ENCODE measurements at places on chromosomes 7 and 10.

- no peak for DNase-seq
Observed at GRCh38 chr7:101828301-101829020, 11.0 kb downstream of the CUX1 start.

DNA sequence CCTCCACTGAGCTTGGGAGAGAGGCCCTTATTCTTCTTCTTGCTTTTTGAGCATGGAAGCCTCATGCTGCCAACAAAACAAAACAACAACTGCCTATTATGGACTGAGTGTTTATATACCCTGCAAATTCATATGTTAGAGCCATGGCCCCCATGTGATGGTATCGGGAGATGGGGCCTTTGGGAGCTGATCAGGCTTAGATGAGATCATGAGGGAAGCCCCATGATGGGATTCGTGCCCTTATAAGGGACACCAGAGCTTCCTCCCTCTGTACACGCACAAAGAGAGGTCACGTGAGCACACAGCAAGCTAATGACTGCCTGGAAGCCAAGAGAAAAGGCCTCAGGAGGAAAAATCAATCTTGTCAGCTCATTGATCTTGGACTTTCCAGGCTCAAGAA, 235.0 kb downstream of the FANK1 start:
- no peak for DNase-seq

DNA sequence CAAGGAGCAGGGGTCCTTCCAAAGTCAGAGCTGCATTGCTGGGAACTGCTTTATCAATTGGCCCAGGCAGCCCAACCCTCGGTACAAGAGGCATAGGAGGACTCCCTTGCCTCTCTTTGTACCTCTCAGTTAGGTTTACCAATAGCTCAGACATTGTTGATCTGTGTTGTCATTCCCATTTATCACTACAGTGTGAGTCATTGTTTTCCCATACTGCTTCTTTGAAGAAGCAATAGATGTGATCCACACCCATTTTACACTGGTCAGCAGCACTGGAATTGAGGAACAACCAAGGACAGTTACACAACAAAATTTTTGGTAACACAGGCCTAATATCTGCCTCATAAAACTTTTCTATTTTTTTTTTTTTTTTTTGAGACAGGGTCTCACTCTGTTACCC, 307.2 kb downstream of the SNX13 start:
- no peak for DNase-seq

GRCh38 chr7:96026010-96026409, 253.7 kb downstream of the DYNC1I1 start:
- DNase-seq = no peak

- DNase-seq = no peak
Observed at GRCh38 chr10:5905854-5906507, 15.9 kb downstream of the FBH1 start.

- no peak for DNase-seq
Observed at GRCh38 chr10:44517635-44518034, 132.7 kb upstream of the CXCL12 start.

GRCh38 chr7:143299840-143300239, 11.7 kb downstream of the CASP2 start:
- DNase-seq = peak; percentile 28

DNA sequence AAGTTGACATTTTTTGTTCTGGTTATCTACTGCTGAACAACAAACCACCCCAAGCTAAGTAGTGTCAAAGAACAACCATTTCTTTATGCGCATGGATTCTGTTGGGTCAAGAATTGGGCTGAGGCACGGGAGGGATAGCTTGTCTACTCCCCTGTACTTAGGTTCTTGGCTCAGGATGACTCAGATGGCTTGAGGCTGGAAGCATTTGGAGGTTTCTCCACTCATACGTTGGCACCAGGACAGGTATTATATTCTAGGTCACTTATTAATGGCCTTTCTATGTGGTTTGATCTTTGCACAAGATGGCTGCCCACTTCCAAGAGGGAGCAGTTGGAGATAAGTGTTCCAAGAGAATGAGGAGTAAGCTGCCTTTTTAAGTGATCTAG, 11.8 kb upstream of the TFAM start:
- no peak for DNase-seq

- DNase-seq = no peak
Observed at GRCh38 chr10:78553792-78554191, 515.0 kb upstream of the ZMIZ1 start.

DNA sequence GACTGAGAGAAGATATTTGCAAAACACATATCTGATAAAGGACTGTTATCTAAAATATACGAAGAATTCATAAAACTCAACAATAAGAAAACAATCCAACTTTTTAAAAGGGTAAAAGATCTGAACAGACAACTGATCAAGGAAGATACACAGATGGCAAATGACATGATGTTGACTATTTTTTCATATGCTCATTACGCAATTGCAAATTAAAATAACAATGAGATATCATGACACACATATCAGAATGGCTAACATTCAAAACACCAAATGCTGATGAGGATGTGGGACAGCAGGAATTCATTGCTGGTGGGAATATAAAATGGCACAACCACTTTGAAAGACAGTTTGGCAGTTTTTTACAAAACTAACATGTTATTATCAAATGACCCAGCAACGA, 8.9 kb downstream of the DENND11 start:
- DNase-seq = no peak

All from stimulated activated CD4-positive, alpha-beta T cell treated with anti-CD3 and anti-CD28 coated beads, Interleukin-15, amount 100 ng/mL, for 1 hour (primary cell).